ENCODE measurements at places on chromosomes 7 and 10.

DNA sequence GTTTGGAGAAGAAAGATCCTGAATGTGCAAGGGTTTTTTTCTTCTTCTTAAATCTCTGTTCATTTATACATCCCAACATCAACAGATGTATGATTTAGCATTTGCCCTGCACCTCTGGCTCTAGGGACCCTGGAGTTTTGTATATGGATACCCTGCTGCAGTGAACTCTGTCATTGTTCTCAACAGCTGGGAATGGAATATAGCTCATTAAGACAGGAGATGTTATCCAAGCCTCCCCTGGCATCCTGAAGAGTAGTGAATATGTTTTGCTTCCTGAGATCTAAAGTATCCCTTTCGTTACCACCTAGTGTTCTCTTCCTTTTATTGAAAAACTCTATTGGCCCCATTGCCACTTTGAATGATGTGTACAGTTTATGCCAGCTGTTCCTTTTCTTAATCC is 275.9 kb downstream of the EXOC4 start:
- DNase-seq, result no peak

DNA sequence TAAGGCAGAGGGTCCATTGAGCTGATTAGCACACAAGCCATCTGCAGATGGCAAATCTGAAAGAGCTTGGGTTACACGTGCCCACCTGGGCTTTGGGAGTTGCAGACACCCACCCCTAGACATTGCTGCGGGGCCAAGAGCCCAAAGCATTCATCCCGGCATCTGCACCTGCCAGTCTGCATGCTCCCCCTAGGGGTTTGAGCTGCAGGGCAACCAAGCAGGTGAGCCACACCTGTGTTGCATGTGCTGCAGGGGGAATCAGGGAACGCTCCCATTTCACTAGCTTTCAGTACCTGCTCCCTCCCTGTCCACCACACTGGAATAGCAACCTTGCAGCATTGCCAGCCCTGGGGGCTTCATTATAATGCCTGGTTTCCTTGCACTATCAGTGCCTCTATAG is 21.1 kb downstream of the C7orf33 start:
- no peak for DNase-seq

- DNase-seq, result no peak
Measured at GRCh38 chr10:106592396-106592795, 572.1 kb downstream of the SORCS1 start.

GRCh38 chr10:132941640-132942051 is 724 bp downstream of the CFAP46 start:
- DNase-seq, result no peak

DNA sequence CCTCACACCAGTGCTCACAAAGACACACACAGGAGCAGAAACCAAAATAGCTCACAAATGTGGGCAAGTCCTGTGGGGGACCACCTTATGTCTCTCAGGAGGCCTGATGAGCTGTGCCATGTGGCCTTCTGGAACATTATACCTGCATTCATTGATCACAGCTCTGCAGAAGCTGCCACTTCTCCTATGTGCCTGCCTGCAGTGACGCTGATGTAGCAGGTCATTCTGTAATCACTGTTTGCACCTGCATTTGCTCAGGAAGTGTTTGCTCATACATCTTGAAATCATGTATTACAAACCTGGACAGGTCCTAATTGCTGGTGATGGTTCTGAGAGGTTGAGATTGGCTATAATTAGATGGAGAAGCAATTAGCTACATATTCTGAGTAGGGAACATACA is 310.2 kb downstream of the AUTS2 start:
- DNase-seq, result no peak

GRCh38 chr7:8278183-8278582 is 16.2 kb upstream of the ICA1 start:
- DNase-seq, result no peak

DNA sequence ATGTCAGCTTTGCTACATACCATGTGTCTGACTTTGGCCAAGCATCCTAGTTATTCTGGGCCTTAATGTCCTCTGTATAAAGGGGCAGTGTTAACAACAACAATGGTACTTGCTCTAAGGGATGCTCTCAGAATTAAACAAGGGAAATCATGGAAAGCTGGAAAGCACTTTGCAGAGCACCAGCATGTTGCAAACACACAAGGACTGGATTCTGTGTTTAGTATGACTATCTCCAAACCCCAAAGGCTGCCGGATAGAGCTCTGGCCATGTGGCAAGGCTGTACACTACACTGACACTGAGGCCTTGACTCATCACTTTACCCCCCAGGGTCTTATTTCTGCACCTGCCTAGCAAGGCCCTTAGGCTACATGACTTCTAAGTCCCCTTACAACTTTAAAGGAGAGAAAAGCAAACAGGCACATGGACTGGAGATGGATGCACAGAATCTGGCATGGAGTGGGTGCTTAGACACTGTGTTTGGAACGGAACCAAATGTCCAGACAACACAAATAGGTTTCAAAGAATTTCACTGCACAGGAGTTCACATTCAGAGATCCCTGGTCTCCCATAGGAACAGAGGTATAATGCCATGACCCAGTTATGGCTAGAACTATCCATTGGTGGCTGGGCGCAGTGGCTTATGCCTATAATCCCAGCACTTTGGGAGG is 74.6 kb downstream of the FAM13C start:
- DNase-seq, result no peak

GRCh38 chr10:14060320-14061070 is 270.2 kb downstream of the FRMD4A start:
- no peak for DNase-seq

GRCh38 chr10:121532292-121532864 is 65.9 kb downstream of the FGFR2 start:
- no peak for DNase-seq

- DNase-seq, result no peak
Measured at GRCh38 chr7:88842201-88842600, 46.7 kb upstream of the TEX47 start.

DNA sequence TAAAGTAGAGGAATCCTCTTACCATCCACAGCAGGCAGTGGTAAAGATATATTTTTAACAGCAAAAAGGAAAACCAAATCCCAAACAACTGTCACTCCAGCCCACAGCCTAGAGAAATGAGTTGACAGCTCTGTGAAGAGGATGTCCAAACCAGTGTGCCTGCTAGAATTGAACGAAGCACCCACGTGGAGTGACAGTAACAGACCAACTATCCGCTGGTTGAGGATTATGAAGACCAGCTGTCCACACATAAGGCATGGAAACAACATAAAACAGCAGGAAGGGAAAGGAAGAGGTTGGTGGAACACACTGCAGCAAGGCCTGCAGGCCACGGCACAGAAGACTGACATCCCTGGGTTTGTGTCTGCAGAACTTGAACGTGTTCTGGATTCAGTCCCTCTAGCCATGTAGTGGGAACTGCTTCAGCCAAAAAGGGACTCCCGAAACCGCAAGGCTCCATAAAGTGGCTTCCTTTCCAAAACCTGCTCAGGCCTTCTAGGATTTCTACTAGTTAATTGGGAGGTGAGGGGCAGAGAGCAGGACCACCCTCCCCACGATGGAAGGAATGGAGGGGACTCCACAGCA is 324.4 kb downstream of the BICC1 start:
- no peak for DNase-seq

DNA sequence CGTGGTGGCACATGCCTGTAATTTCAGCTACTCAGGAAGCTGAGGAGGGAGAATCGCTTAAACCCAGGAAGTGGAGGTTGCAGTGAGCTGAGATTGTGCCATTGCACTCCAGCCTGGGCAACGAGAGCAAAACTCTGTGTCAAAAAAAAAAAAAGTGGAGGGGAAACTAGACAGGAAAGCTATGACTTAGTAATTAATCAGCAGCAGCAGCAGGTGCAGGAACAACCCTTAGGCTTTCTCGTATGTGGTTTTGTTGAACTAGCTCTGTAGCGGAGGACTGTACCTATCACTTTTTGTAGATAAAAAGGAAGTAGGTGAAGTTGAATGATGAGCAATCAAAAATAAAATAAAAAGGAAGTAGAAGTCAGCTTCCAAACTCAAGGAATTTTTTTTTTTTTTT is 76.9 kb upstream of the KMT2C start:
- DNase-seq, result no peak

DNA sequence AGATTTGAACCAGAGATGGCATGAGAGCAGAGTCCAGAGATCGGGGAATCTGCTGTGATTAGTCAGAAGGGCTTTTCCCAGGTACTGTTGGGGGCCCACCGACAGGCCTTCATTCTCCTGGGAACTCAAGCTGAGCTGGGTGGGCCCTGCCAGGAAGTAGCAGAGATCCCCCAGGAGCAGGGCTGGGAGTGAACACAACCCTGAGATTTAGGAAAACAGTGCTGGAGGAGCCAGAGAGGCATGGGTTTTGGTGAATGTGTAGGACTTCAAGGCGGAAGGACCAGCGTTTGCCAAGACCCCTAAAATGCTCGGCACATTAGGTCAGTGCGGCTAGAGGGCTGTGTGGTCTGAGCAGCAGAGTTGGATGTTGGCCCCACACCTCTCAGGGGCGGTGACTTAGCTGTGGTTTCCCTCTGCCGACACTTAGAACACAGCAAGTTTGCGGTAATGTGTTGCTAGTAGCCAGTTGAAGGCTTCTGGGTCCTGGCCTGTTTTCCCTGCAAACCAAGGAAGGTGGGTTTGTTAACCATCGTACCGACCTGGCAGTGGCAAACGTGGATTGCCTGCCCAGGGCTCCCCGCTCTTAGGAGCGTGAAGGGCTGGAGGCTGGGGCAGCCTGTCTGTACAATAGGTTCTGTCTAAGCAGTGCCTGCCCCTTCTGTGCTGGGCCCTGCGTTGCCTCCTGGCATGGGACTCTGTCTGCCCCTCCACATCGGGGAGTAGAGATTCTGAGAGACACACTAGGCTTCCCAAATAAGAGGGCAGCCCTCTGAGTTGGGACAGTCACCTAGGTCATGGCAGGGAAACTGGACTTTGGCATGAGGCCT is 14.0 kb downstream of the NACAD start:
- no peak for DNase-seq

GRCh38 chr7:81478664-81479063 is 291.2 kb downstream of the HGF start:
- DNase-seq, result no peak

DNA sequence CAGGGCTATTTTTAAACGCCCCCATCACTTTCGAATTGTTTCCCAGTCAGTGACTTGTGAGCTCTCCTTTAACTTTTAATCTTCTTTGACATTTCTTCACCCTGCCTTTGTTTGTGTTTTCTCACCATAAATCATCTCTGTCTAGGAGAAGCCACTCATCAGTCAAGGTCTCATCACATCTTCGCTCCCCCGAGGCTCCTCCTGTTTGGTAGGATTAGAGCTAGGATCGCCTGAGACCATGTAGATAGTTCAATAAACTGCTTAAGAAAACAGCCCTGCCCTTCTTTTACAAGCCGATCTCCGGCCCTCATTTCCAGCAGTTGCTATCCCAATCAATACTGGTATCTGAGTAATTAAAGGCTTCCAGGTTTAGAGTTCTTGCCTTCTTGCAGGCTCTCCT is 472.8 kb upstream of the ADARB2 start:
- no peak for DNase-seq

DNA sequence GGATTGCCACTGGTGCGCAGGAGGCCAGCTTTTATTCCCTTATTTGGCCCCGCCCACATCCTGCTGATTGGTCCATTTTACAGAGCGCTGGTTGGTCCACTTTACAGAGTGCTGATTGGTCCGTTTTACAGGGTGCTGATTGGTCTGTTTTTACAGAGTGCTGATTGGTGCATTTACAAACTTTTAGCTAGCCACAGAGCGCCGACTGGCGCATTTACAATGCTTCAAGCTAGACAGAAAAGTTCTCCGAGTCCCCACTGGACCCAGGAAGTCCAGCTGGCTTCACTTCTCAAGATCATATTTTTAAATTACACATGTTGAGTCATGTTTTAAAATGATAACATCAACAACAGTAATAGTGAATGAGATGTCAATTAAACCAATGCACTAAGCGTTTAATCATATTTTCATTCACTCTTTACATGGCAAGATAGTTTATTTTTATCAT is 128.3 kb downstream of the CUBN start:
- DNase-seq, result no peak

GRCh38 chr7:92520024-92520423 is 8.3 kb downstream of the PEX1 start:
- DNase-seq, result no peak

DNA sequence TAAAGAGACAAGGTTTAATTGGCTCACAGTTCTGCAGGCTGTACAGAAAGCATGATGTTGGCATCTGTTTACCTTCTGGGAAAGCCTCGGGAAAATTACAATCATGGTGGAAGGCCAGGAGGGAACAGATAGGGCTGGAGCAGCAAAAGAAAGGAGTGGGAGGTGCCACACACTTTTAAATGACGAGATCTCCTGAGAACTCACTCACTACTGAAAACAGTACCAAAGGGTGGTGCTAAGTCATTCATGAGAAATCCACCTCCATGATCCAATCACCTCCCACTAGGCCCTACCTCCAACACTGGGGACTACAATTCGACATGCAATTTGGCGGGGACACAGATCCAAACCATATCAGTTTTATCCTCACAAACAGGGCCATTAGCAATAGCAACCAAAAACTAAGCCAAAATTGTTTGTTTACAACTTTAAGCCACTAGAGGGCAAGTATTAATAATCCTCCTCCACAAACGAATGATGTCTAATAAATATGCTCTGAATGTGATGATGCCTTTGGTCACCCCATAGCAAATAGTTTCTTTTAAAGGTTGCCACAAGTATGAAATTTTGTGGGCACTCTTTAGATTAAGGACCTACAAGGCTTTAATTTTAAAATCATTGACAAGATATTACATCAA is 129.2 kb upstream of the NRBF2 start:
- DNase-seq, result peak; percentile 15

- no peak for DNase-seq
Measured at GRCh38 chr7:156620291-156620675, 20.3 kb upstream of the RNF32 start.

GRCh38 chr7:24441314-24442027 is 131.8 kb upstream of the PALS2 start:
- no peak for DNase-seq

- no peak for DNase-seq
Measured at GRCh38 chr7:117152213-117153007, 170.4 kb downstream of the WNT2 start.

- DNase-seq, result peak; percentile 93
Measured at GRCh38 chr10:132319853-132320653, 11.9 kb upstream of the LRRC27 start.

DNA sequence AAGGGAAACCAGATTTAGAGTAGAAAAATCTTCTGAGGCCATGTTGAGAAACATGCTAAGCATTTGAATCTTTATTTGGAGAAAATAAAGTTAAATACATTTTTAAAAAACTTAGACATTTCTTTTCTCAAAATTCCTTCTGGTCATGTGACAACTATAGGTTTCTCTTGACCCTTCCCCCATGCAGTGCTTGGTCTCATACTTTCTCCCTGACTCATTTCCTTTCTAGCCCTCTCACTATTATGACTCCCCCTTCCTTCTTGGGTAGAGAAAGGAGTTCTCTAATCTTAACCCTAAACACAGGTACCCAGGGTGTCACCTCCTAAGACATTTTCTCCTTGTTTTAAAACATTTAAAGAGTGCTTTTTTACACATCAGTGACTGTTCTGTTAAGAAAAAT is 179.5 kb upstream of the TMEM106B start:
- DNase-seq, result peak; percentile 2

GRCh38 chr10:25174461-25175230 is at the start of gene GPR158:
Gene GPR158, plus strand, starts transcription at chr10:25175001. Its CDS starts 420 bp downstream, at chr10:25175421.
- DNase-seq, result peak; percentile 89
